ENCODE measurements at places on chromosomes 3 and 15.

DNA sequence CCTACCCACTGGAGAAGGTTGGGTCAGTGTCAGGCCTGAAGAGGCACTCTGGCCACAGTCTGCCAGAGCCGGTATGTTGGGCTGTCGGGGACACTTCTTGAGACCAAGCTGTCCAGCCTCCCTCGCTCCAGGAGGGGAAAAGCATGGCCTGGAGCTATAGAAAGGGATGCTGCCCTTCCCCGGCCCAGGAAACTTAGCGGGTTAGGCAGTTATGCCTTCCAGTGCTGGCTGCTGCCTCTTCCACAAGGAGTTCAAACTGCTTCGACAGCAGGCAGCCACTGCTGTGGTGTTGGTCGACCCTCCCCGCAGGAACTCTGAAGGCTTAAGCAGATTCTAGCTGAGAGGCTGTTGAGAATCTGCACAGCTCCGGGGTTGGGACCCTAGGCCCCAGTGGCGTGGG is 819.4 kb downstream of the DIPK2A start:
- no peak for DNase-seq

DNA sequence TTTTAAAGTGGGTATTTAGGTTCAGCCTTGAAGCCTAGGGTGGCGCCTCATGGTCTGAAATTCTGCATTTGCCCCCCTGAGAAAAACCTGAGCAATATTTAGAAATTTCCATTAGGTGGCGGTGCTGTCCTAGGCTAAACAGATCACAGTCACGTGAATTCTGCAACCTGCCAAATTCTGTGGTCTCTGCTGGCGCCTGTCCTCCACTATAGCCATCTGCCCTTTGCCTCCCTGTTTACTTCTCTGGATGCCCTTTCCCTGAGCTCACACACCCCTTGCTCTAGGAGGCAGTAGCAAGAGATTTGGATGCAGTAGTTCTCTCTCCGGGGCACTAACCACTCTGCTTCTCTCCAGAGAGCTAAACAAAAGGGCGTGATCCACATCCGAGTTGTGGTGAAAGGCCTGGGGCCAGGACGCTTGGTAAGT is 9.1 kb downstream of the MRPS11 start:
- no peak for DNase-seq

GRCh38 chr3:3071136-3071535 is 39.0 kb downstream of the IL5RA start:
- DNase-seq = no peak

- peak; percentile 24 for DNase-seq
Measured at GRCh38 chr15:96181873-96182301, 148.6 kb upstream of the NR2F2 start.

- no peak for DNase-seq
Measured at GRCh38 chr15:22262613-22263020, 182.3 kb downstream of the OR4M2 start.

DNA sequence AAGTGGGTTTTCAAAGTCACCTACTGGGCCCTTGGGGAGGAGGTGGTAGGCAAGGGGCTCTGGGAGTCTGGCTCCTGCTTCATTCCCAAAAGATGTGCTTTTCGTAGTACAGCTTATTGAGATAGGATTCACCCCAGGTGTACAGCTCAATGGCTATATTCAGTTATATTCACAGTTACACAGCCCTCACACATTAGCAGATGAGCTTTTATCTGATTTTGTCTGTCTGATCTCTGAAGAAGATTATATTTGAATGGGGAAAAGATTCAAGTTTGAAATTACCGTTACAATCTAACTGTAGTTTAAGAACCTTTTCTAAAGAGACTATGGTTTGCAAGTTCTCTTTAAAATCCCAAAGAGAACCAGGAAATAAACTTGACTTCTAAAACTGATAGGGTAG is 27.3 kb downstream of the PXYLP1 start:
- DNase-seq = no peak

DNA sequence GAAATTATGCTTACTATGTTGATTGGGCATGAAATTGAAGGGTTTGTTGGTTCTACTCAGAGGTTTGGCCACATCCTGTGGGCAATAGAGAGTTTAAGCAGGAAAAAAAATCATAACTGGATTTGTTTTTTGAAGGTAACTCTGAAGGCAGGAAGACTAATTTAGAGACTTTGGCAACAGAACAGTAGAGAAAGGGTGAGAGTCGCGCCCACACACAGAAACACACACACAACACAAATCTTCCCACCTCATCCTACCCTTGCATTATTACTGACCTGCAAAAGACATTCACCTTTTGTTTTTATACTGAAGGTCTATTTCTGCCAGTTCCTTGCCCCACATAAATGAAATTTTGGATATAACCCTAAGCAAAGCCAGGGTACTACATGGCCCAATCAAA is 270.6 kb downstream of the TBL1XR1 start:
- DNase-seq = no peak

DNA sequence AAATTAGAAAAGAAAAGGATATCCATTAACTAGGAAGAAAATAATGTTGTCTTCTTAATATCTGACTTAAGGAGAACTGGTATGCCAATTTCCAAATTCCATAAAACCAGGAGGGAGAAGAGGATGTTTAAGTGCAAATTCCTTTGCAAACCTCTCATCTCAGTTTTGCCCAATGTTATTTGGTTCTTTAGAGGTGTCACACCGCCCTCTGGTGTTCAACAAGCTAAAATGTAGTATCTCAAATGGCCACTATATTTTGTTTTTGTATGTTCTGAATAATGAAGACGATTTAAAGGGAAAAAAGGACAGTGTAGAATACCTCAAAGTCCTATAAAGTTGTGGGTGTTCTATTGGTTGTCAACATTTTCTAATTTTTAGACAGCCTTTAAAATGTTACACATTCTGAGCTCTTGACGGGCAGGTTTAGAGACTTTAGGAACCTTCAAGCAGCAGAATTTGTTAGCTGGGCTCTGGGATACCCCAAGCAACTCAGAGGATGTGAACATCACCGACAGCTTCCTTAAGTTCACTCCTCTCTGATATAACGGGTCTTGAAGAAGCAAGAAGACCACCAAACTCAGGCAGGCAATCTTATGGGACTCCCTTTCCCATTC is 458.3 kb downstream of the MFSD1 start:
- peak; percentile 44 for DNase-seq

GRCh38 chr3:97942801-97943546 is 29.3 kb downstream of the RIOX2 start:
- no peak for DNase-seq

- no peak for DNase-seq
Measured at GRCh38 chr15:49370782-49371181, 52.3 kb upstream of the FGF7 start.

Data from amniotic stem cell (primary cell).